ENCODE measurements at places on chromosomes 2 and 18.

GRCh38 chr2:122805346-122805745 is 1049.9 kb downstream of the TSN start:
- no peaks in the 10 kb centered on the region for H3K36me3 ChIP-seq
- DNase-seq = no peak
- H3K4me3 ChIP-seq = no peak overlapping the region
- H3K4me1 ChIP-seq = no peaks in the 10 kb centered on the region

DNA sequence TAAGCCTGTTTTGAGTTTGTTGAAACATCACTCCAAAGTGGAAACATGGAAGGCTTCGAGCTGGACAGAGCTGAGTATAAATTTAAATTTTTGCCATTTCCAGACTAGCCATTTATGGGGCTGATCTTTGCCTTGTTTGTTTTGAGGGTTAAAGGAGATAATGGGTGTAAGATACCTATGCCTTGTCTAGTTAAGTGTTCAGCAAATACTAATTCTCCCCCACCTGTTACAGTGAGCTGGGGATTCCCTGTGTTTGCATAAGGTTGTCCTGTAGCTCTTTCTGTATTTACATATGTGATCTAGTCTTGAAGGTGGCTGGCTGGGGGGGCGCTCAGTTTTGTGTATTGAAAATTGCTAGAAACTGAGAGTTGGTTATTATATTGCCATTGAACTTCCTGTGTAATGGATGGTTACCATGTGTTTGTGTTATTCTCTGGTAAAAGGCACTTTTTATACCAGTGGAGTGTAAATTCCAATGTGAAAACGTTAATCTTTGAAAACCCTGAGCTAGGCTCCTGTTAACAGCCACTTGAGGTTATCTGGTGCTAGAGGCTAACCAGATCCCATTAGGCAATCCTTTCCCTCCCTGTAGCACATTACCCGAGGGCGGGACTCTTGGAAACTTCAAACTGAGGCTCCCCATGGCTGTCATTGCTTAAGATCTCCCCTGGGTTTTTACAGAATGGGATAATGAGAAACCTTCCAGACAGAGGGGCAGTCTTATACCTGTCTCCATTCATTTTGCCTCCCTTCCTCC is 26.7 kb downstream of the TANC1 start:
- no peak for DNase-seq
- H3K27ac ChIP-seq = no peak overlapping the region
- no peaks in the 10 kb centered on the region for H3K36me3 ChIP-seq
- no peak overlapping the region for H3K4me3 ChIP-seq

DNA sequence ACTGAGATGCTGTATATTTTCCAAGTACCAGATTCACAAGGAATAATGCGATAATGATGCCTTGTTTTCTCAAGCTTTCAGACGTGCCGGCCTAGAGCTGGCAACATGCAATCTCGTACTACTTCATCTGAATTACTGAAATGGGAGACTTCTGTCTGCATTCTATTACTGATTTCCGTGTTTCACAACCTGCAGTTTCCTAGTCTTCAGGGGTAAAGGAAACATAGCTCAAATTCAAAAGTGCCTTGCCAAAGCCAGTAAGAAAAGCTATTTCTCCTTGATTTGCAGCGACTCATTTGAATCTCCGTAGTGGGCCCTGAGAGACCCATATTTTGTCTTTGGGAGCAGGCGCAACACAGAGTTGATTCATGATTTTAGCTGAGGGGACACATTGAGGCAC is 289.0 kb downstream of the CNTNAP5 start:
- no peaks in the 10 kb centered on the region for H3K36me3 ChIP-seq
- no peaks in the 10 kb centered on the region for H3K4me1 ChIP-seq
- H3K27me3 ChIP-seq = no peaks in the 10 kb centered on the region
- DNase-seq = no peak
- H3K4me3 ChIP-seq = no peak overlapping the region

- H3K36me3 ChIP-seq = no peaks in the 10 kb centered on the region
- H3K4me3 ChIP-seq = no peak overlapping the region
- H3K4me1 ChIP-seq = no peaks in the 10 kb centered on the region
- no peaks in the 10 kb centered on the region for H3K27me3 ChIP-seq
- H3K27ac ChIP-seq = no peak overlapping the region
- no peak for DNase-seq
These were observed 83.5 kb downstream of the EIPR1 start for GRCh38 chr2:3294069-3294468.

DNA sequence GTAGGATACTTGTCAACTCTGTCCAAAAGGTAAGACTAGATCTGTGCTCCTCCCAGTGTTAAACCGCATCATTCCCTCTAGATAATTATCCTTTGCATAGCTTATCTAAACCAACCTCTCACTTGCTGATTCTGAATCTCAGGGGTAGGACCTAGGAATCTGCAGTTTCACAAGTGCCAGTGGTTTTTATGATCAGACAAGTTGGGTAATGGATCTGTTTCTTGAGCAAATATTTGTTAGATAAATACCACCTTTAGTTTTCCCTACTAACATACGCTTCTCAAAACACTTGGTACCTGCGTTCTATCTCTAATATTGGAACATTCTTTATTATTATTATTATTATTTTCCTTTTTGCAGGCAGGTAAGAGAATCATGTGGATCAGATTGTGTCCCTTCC is 439.9 kb downstream of the PTPRM start:
- no peak overlapping the region for H3K27ac ChIP-seq
- no peak for DNase-seq
- no peaks in the 10 kb centered on the region for H3K27me3 ChIP-seq
- no peaks in the 10 kb centered on the region for H3K4me1 ChIP-seq
- no peak overlapping the region for H3K4me3 ChIP-seq

- H3K36me3 ChIP-seq = no peaks in the 10 kb centered on the region
- H3K27ac ChIP-seq = no peak overlapping the region
- H3K4me1 ChIP-seq = peaks cover 18% of the 10 kb centered on the region
- H3K4me3 ChIP-seq = no peak overlapping the region
- no peaks in the 10 kb centered on the region for H3K27me3 ChIP-seq
These were observed 128.8 kb downstream of the CERS6 start for GRCh38 chr2:168584911-168585310.

DNA sequence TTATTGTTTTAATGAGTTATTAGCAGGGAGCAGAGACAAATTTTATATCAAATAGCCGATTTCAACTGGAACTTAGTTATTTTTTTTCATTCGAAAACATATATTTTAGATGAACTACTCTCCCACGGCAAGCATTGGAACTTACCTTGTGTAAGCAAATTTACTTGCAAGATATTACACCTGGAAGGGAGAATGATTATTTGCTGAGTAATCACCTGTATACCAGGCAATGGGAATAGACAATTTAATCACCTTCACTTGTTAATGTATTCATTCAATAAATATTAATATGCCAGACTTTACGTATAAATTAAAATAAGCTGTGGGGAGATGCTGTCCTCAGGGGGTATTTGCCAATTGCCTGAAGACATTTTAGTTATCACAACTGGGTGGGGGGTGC is 1069.9 kb upstream of the CHAC2 start:
- H3K4me3 ChIP-seq = no peak overlapping the region
- no peaks in the 10 kb centered on the region for H3K4me1 ChIP-seq
- no peak for DNase-seq
- H3K36me3 ChIP-seq = no peaks in the 10 kb centered on the region
